ENCODE measurements at places on chromosomes 3 and 15. TPM values are rescaled to one million over a fixed set of nuclear protein-coding genes. Genes with fewer than 3 reads are reported as not detected.

Gene SPTSSB
- 6.4 TPM for polyA plus RNA-seq

Gene GAP43
- not detected for polyA plus RNA-seq

Gene PDZRN3
- 87.2 TPM for polyA plus RNA-seq

Gene IGDCC3
- 6.0 TPM for polyA plus RNA-seq

Gene SLC22A13
- polyA plus RNA-seq: 0.13 TPM

Gene CDHR4
- not detected for polyA plus RNA-seq

Gene B3GNT5
- polyA plus RNA-seq: 14.2 TPM

Gene ALDH1A2
- polyA plus RNA-seq: 19.4 TPM

Gene GRK7
- polyA plus RNA-seq: not detected

GRCh38 chr3:155690921-155691320, 54.0 kb downstream of the PLCH1 start:
- no peak for DNase-seq

- peak; percentile 22 for DNase-seq
Measured at GRCh38 chr3:197001972-197002700, 27.5 kb downstream of the MELTF start.

DNA sequence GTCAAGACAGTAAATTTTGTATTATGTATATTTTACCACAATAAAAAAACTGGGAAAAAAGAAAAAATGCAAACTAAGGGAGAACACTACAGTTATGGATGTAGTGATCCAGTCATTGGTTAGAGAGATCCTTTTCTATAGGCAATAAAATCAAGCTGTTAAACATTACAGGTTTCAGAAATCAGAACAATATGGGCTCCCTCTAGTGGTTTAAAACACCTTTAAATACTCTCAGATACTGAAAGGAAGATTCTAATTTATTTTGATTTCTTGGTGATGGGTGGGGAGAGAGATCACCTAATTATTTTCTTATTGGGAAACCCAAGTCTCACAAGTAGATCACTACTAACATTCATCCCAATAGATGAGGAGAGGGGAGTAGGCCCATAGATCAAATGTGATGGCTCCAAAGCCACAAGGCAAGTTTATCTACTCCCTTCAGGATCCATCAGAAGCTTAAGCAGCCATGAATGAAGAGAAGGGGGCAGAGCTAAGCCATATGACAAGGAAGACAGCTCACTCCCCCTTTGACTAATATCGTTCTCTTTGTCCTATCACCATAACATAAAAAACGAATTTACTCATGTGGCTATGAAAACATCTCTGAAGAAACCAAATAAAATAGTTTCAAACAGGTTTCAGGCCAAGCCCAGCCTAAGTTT, 118.6 kb downstream of the ANO10 start:
- DNase-seq: peak; percentile 12

DNA sequence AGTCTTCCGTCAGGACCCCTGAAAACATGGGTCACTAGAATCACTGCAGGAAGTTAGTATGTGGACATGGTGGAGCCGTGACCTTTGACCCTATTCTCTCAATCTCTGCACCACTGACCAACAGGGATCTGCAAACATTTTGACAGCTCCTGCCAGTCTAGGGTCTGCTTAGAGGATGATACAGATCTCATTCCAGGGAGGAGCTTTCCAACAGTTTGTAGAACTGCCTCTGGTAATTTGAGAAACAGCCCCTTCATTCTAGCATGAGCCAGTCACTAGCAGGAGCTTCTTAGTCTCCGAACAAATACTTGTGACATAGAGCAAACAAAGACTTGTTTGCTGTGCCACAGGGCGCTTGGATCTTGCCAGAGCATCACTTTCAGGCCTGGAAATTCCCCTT, 270.3 kb upstream of the CFAP20DC start:
- DNase-seq: no peak

DNA sequence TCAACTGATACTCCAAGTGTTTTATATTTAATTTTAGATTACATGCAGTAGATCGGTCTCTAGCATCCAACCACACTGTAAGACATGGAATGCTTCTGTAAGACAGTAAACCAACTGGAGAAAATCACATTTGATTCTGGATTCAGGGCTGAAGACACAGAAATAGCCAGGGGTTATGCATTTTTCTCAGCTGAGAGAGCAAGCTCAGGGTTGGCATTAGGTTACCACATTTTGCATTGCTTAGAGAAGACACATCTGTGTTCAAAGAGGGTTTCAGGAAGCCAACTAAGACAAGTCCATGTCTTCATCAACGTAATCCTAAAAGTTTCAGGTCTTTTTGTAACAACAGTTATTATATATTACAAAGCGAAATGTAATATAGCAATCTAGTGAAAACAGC, 27.7 kb upstream of the UNC13C start:
- DNase-seq: no peak

GRCh38 chr3:55868347-55868746, 381.2 kb upstream of the WNT5A start:
- DNase-seq: no peak

DNA sequence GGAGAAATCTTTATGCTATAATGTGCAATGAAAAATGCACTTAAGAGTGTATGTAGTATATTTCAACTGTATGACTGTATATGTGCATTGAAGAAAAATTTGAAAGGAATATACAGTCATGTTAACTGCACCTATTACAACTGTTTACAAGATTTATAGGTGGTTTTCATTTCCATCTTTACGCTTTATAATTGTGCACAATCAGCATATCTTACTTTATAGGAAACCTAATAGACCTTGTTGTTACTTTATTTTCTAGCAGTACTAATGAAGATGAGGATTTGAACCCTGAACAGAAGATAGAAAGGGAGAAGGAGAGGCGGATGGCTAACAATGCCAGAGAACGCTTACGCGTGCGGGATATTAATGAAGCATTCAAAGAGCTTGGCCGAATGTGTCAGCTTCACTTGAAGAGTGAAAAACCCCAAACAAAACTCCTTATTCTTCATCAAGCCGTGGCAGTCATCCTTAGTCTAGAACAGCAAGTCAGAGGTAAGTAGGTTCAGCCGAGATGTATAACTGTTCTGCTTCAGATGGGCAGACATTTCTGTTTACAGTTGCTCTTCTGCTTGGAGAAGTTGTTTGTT, 103.4 kb upstream of the CGNL1 start:
- DNase-seq: no peak

DNA sequence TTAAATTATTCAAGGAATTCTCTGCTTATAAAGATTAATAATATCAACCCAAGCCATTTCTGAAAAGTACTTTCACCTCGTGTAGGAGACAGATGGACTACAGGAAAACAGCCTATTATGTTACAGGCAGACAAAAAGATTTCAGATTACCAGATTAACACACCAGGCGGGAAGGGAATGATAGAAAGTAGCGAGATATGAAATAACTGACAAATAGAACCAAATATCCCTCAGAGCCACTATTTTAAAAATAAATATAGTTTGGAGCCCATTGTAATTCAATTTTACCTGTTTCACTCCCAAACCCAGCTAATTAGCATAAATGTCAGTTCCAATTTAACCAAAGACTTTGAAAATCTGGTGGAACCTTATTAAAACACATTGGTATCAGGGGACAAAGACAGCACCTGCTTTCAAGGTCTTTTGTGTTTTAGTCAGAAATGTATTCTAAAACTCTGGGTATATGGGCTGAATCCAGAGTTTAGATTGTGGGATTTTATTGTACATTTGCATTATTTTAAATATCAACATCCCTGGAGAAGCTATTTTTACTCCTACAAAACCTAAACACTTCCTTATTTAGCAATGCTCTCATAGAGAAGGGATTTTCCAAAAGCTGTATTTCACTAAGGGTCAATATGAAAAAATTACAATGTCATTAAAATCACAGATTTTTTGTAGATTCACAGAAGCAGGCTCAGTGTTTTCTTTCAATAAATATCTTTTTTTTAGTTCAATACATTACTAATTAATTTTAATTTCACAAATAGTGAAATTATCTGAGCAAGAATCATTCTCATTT, 138.4 kb downstream of the TNIK start:
- no peak for DNase-seq

GRCh38 chr3:167835953-167836352, 100.4 kb downstream of the SERPINI1 start:
- no peak for DNase-seq

DNA sequence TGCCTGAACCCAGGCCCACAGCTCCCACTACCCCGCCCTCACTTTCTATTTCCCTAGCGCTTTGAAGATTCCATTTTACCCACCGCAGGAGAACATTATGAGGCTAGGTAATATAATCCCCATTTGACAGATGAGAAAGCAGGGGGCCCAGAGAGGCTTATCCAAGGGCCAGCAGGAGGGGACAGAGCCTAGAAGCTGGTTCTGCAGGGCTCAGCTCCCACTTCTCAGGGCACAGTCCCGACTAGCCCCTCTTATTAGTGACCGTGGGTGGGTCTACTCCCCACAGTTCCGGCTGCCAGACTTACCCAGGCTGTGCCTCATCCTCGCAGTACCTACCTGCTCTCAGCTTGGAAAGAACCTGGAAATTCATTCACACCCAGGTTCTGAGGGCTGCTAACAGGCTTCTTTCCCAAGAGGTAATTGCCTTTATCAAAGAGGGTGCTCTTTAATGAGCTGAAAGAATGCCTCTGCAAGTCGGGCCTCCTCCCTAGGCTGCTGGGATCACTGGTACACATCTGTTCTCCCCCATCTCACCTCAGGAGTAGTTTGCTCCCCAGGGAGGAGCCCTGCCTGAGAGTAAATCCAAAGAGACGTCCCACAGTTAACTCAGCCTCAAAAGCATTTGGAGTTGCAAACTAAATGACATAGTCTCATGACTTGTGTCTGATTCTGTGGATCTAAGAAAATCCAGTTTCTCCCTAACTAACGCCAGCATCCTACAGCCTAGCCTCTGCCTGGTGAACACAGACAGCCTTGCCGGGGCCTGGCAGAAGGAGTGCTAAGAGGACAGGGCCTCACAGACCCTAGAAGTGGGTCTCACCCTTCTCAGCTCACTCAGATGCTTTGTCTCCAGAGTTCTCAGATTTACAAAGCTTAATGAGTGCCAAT, 125.0 kb downstream of the CHSY1 start:
- DNase-seq: no peak

DNA sequence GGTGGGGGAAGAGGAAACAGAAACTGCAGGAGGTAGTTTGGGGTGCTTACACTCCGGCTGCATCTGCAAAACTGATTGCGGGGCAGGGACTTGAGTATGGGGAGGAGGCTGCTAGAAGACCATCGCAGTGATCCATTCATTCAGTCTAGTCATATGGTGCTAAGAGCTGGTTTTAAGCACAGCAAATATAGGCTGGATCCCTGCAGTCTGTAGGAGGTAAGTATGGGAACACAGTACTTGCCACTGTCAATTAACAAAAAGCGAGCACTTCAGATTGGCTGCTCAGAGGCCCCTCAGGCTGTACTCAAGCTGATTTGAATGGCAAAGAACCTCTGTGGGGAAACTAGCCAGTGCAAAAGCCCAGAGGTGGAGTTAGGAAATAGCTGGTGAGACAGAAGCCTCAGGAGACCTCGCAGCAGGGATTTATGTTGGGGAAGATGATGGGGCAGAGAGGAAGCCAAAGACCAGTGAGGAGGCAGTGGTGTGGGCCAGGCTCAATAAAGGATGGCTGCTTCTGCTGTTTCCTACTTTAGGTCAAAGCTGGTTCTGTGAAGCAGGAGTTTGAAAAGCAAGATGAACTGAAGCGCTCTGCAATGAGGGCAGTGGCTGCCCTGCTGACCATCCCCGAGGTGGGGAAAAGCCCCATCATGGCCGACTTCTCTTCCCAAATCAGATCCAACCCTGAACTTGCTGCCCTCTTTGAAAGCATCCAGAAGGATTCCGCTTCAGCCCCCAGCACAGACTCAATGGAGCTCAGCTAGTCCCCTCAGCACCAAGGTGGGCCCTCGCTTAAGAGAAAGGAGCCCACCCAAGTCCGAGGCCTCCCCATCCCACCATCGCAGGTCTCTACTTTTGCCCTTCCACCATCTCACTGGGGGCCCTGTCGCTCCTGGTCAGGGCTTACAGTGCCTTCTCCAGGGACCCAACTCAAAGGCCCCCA, 7.9 kb downstream of the RPL32 start:
- DNase-seq: no peak

DNA sequence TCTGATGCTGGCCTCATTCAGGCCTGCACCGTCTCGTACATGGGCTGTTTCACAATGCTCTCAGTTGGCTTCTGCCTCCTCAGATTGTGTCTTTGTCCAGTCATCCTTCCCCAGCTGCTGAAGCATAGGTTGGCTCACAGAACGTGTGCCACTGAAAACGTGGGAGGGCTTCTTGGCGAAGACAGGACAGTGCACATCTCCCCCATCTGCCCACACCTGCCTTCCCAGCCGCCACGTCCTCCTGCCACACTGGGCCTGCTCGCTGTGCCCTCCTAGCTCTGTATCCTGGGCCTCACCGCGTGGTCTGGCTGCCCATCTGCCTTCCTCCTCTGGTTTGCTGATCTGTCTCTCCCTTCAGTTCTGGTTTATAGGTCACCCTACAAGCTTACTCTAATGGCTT, 230.0 kb upstream of the TOPAZ1 start:
- DNase-seq: no peak

- peak; percentile 26 for DNase-seq
Measured at GRCh38 chr3:124275412-124275811, 283.5 kb upstream of the ROPN1 start.

DNA sequence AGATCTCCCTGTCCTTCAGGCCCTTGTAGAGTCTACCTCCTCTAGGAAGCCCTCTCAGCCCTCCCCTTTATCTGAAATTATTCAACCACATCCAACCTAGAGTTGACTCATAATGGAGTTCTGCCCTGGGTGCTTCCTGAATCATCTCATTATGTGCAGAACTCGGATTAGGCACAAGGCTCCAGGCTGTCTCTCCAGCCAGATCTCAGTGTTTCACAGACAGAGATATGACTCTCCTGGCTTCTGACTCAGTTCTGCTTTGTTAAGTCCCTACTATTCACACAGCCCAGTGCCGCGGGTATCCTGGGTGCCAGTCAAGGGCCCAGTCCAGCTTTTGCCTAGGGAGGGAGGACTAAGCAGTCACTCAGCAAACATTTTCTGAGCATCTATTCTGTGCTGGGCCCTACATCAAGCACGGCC, 9.3 kb downstream of the STRA6 start:
- DNase-seq: no peak

- DNase-seq: no peak
Measured at GRCh38 chr3:54830658-54831057, 97.2 kb downstream of the LRTM1 start.

- no peak for DNase-seq
Measured at GRCh38 chr3:58021962-58022361, 13.7 kb downstream of the FLNB start.

GRCh38 chr3:18890449-18890848, 257.9 kb upstream of the KCNH8 start:
- DNase-seq: no peak

Data from muscle of arm (tissue), 14 donors.